Kidney epithelial cell (primary cell): ENCODE measurements at places on chromosomes 2 and 18.

DNA sequence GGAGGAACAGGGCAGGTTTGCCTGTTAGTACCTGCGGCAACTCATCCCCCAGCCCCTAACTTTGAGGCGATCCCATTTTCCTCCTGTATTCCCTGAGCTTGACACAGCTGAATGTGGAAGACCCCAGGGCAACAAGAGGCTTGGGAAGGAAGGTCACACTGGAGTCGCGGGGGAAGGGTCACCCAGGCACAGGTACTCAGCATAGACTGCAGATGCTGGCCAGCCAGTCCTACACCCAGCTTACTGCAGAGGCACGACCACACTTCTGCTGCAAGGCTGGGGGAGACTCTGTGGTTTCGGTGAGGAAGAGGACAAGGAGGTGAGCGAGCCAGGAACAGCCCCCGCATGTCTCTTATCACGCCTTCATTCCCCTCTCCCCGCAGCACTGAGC, 91.5 kb downstream of the MALT1 start:
- DNase-seq = no peak

DNA sequence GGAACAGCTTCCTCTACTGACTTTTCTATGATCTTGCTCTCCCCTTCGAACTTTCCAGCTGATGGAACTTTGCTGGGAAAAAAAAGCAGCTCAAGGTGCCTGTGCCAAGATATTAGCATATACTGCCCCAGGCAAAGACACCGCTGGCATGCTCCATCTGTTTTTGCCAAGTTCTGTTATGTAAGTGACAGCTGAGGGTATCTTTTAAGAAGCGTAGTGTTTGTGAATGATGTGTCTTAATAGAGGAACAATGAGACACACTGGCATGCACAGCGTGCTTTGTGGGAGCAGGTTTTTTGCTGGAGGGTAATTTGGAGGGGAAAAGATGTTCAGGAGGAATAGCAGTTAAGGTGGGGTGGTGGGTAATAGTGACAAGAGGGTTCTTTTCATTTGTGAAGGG, 47.8 kb downstream of the SLC4A3 start:
- DNase-seq = no peak

DNA sequence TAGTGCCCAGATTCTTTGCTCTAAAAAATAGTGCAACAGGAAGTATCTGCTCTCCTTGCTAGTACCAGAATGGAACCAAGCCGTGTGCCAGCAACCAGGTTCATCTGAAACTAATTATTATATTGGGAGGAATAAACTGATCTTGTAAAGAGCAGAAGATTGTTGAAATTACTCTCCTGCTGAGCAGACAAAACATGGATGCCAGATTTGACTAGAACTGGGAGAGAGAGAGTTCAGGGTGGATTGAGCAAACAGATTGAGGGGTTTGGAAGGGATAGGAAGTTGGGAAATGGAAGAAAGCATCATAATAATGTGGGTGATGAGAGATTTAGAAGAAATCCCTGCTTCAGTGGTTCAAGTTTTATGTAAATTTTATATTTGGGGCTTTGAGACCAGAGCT, 160.1 kb upstream of the RASGRP3 start:
- no peak for DNase-seq

GRCh38 chr2:29011418-29012060, 30.4 kb downstream of the TOGARAM2 start:
- DNase-seq = no peak

DNA sequence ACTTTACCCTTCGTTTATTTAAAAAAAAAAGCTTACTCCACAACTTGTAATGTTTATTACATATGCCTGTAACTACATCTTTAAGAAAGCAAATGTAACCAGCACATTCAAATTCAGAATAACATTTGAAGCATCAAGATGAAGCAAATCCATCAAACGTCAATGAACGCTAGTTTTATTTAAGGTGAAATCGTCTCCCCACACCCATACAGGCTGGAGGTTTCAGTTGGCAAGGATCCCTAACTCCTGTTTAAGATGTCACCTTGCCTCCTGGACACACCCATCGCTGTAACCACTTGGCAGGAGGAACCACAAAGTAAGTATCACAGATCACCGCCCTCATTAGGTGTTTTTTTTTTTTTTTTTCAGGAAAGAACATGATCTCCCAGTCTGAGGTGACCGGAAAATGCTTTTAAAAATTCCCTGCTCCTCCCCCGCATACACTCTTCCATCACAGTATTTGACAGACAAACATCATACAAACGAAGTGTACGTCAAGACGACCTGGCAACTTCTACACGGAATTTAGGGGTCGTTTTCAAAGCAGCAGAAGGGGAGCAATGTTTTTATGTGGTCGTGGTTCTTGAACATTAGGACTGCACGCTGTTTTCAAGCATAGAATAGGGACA, 19.7 kb upstream of the STPG4 start:
- DNase-seq = no peak

DNA sequence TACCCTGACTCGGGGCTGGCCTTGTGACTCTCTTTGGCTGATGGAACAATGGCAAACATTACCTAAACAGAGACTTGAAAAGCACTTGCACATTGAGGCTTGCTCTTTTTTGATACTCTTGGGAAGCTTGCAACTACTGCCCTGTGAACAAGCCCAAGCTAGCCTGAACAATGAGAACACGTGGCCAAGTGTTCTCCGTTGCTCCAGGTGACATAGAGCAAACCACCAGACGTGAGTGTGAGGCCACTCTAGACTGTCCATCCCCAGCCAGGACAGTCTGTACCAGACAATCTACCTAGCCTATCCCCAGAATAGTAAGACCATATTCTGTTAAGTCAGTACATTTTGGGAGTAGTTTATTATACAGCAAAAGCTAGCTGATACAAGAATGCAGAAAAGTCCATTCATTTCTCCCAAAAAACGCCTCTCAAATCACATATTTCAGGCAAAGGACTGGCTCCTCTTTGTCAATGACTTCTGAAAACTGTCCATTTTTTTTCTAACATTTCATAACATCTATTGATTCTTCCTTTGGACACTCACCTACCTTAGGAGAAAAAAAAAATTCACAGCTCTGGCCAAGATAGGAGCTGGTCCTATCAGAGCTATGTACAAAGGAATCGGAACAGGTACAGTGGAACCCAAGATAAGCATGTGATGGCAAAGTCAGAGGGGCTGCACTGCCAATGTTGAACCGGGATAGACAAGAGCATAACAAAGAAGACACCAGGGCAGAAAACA, 142.1 kb upstream of the PKDCC start:
- no peak for DNase-seq

- DNase-seq = no peak
These were observed 106.3 kb upstream of the ST3GAL5 start for GRCh38 chr2:85994897-85995647.

GRCh38 chr18:25141886-25142285, 210.1 kb downstream of the ZNF521 start:
- DNase-seq = no peak

DNA sequence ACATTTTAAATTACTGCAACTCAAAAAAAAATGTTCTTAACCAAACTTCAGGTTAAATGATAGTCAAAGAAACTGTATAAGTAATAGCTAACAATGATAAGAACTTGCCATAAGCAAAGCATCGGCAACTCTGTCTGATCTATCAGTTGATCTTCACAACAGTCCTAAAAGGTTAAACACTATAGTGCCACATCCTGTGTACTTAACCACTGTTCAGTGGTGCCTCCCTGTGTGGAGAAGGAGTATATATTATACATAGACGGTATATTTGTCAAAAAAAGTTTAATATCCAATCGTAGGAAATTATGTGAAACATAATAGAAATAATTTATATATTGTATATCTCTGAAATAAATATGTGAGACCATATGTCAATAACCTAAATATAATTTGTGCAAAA, 13.0 kb downstream of the DTNA start:
- DNase-seq = no peak

DNA sequence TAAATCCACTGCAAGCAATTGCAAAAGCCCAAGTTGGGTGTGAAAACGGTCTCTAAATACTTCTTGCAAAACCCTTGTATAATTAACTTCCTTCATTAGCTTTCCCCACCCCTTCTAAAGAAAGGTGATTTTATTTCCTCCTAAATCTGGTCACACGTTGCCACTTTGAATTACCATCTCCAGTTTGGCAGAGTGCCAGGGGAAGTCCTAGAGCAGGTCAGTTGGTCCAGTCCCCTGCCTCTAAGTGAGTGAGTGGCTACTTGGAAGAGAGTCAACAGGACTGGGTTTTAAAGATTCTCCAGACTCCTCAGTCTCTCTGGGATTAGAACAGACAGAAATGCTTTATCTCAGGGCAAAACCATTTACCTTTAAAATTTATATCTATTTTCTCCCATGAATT, 18.7 kb upstream of the LYPD6B start:
- DNase-seq = no peak

GRCh38 chr2:44722026-44722625, 219.4 kb upstream of the SIX3 start:
- no peak for DNase-seq

GRCh38 chr2:57892920-57893319, 153.7 kb upstream of the VRK2 start:
- no peak for DNase-seq

- DNase-seq = no peak
These were observed 23.5 kb downstream of the B3GNT7 start for GRCh38 chr2:231418820-231419640.

- no peak for DNase-seq
These were observed 13.1 kb downstream of the TYMS start for GRCh38 chr18:670522-670921.

DNA sequence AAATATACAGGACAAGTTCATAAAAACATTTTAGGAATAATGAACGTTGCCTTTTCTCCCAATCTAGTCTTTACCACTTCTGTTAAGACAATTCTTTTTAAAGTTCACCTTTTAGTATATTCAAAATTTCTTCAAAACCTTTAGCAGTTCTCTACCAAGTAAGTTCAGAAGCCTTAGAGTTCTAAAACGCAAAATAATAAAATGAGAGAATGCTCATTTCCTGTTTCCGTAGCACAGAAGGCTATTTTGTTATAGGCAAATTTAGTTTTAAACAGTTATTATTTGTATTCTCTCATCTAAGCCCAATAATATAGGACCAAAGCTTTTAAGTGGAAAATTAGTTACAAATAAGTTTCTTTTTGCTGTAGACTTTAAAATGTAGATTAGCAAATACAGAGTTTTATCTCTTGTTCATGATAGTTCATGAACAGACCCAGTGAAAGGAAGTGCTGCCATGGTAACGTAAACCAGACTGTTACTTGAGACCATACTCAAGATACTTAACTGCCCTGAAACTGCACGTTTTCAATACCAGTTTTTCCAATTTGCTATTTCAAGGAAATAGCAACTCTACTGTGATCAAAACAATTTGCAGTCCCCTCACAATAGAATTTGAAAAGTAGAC, 173.1 kb upstream of the STON1 start:
- DNase-seq = peak; percentile 18

- peak; percentile 7 for DNase-seq
These were observed 162.1 kb downstream of the QPCT start for GRCh38 chr2:37506407-37507050.

GRCh38 chr2:30371772-30372373, 75.2 kb upstream of the LCLAT1 start:
- no peak for DNase-seq

DNA sequence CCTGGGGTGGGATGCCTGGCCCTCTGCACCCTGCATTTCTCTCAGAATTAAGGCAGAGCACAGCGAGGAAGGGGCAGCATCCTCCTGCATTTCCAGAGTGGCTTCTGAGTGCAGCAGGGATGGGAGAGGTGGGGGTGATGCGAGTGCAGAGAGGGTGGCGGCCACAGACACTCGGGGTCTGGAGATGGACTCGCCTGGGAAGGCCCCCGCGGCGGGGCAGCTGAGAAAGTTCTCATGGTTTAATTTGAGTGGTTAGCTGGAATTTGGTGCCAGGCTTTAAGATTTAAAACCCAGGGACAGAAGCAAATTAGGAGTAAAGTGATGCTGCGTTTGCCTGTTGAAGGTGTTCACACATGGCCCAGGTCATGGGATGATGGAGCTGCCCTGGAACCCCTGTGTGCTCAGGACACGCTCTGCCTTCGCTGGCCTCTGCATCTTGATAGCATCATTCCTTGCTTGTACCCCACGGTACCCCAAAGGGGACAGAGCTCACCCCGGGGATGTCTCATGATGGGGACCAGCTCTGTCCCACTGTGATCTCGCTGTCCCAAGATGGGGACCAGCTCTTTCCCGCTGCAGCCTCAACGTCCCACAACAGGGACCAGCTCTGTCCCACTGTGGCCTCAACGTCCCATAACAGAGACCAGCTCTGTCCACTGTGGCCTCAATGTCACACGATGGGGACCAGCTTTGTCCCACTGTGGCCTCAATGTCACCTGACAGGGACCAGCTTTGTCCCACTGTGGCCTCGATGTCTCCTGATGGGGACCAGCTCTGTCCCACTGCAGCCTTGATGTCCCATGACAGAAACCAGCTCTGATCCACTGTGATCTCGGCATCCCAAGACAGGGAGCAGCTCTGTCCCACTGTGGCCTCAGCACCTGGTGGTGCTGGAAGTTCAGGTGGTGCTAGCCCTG, 27.5 kb downstream of the TMEM18 start:
- DNase-seq = no peak

DNA sequence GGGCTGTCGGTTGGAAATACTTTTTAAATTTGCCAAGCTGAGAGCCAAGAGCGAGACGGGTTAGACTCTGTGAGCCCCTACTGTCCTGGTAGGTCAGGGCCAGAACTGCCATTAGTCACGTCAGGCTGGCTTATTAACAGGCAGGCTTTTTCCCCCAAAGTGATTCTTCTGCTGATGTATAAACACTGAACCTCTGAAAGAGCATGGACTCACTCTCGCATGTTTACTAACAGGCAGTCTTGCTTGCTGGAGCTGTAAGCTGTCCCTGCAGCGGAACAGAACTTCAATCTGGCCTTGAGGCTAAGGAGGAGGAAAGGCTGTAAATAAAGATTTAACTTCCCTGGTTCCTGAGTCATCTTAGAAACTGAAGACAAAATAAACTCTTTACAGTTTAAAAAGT, 288.4 kb downstream of the PIEZO2 start:
- no peak for DNase-seq

GRCh38 chr2:20596193-20596972, 54.5 kb downstream of the HS1BP3 start:
- no peak for DNase-seq

- no peak for DNase-seq
These were observed 69.2 kb downstream of the HIBCH start for GRCh38 chr2:190250421-190250820.

GRCh38 chr2:29753671-29754444, 167.5 kb downstream of the ALK start:
- no peak for DNase-seq

DNA sequence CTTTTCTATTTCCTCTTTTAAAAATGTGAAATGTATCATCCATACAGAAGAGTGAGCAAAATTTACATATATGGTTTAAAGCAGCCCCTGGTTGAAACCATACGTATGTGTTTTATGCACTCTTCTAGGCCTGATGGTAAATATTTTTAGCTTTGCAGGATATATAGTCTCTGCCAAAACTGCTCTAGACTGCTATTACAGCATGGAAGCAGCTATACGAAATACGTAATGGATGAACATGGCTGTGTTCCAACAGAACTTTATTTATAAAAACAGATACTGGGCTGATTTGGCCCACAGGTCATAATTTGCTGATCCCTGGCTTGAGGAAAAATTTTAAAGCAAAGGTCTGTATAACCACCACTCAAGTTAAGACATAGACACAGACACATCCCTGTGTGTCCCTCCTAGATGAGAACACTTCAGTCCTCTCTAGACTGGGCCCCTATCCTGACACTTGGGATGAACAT, 42.5 kb upstream of the ATP8B1 start:
- no peak for DNase-seq

GRCh38 chr18:79939096-79939495, 12.4 kb downstream of the SLC66A2 start:
- DNase-seq = no peak

GRCh38 chr2:236601316-236602202, 31.9 kb downstream of the ACKR3 start:
- no peak for DNase-seq

- peak; percentile 52 for DNase-seq
These were observed 178.9 kb downstream of the CAPN13 start for GRCh38 chr2:30628341-30628740.
